MCF 10A (cell line): ENCODE measurements at places on chromosomes 11 and 22. TPM values are rescaled to one million over a fixed set of nuclear protein-coding genes. Genes with fewer than 3 reads are reported as not detected.

ACR gene
- total RNA-seq, result not detected in 2 replicates

CARD18 gene
- total RNA-seq, result not detected in 2 replicates

RASSF7 gene
- 11.4 and 13.3 TPM in 2 replicates for total RNA-seq

PRR33 gene
- not detected in 2 replicates for total RNA-seq

ANGPTL5 gene
- total RNA-seq, result not detected in 2 replicates

FAM180B gene
- total RNA-seq, result not detected in 2 replicates

RELA gene
- total RNA-seq, result 82.1 and 83.0 TPM in 2 replicates

VSTM5 gene
- total RNA-seq, result not detected in 2 replicates

C11orf52 gene
- 1.3 and 2.0 TPM in 2 replicates for total RNA-seq

DESI1 gene
- 59.6 and 67.2 TPM in 2 replicates for total RNA-seq

SMTNL1 gene
- not detected in 2 replicates for total RNA-seq

MOGAT2 gene
- not detected in 2 replicates for total RNA-seq

ADM2 gene
- total RNA-seq, result 35.4 and 39.7 TPM in 2 replicates

HTR3A gene
- total RNA-seq, result not detected in 2 replicates

CYTH4 gene
- 0.22 TPM in 1 of 2 replicates, not detected in the other for total RNA-seq

LDHAL6A gene
- total RNA-seq, result not detected in 2 replicates

SOX10 gene
- total RNA-seq, result not detected in 2 replicates

SLN gene
- total RNA-seq, result not detected in 2 replicates

CELSR1 gene
- 49.1 and 69.2 TPM in 2 replicates for total RNA-seq

ADORA2A gene
- 0.96 and 1.4 TPM in 2 replicates for total RNA-seq

BTBD18 gene
- not detected in 2 replicates for total RNA-seq

SLCO2B1 gene
- total RNA-seq, result not detected in 2 replicates

CTR9 gene
- 25.8 and 28.8 TPM in 2 replicates for total RNA-seq

TREH gene
- total RNA-seq, result not detected in 2 replicates

RBMXL2 gene
- total RNA-seq, result not detected in 2 replicates

A4GALT gene
- 8.7 and 12.3 TPM in 2 replicates for total RNA-seq

RCE1 gene
- 23.3 and 27.7 TPM in 2 replicates for total RNA-seq

MYO7A gene
- 0.26 and 0.27 TPM in 2 replicates for total RNA-seq

SEPTIN3 gene
- total RNA-seq, result 0.21 and 0.29 TPM in 2 replicates

RIBC2 gene
- total RNA-seq, result 0.26 TPM in 1 of 2 replicates, not detected in the other

CHRNA10 gene
- 2.3 and 2.5 TPM in 2 replicates for total RNA-seq
